ENCODE measurements at places on chromosomes 12 and 14.

- H3K4me1 ChIP-seq, result peaks cover 6% of the 10 kb centered on the region
- H3K36me3 ChIP-seq, result no peaks in the 10 kb centered on the region
- no peaks in the 10 kb centered on the region for H3K27me3 ChIP-seq
- H3K4me3 ChIP-seq, result no peak overlapping the region
These were observed 6.9 kb upstream of the MED13L start for GRCh38 chr12:116284396-116284795.

- no peaks in the 10 kb centered on the region for H3K36me3 ChIP-seq
- H3K4me1 ChIP-seq, result no peaks in the 10 kb centered on the region
- no peak overlapping the region for H3K4me3 ChIP-seq
- H3K27me3 ChIP-seq, result no peaks in the 10 kb centered on the region
- no peak for DNase-seq
These were observed 78.7 kb downstream of the FZD10 start for GRCh38 chr12:130240831-130241590.

DNA sequence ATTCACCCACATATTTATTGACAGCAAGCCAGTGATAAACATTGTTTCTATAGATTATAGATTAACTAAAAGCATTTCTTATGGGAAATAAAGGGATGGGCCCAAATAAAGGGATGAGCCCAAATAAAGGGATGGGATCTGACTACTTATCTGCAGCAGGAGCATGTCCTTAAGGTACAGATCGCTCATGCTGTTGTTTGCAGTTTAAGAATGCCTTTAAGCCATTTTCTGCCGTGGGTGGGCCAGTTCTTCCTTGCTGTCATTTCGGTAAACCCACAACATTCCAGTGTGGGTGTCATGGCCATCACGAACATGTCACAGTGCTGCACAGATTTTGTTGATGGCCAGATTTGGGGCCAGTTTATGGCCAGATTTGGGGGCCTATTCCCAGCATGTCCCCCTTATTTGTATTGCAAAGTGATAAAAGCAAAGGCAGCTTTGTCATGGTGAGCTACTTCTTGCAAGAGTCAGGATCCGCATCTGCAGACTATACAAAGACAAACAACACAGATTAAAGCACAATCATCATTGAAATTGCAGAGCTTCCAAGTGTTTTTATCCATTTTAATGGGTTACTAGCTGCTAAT, 700.7 kb downstream of the LRFN5 start:
- H3K27me3 ChIP-seq, result no peaks in the 10 kb centered on the region
- H3K36me3 ChIP-seq, result no peaks in the 10 kb centered on the region
- no peak for DNase-seq
- no peak overlapping the region for H3K4me3 ChIP-seq
- no peak overlapping the region for H3K27ac ChIP-seq

GRCh38 chr14:93262446-93262845, 55.4 kb downstream of the UBR7 start:
- no peak overlapping the region for H3K4me3 ChIP-seq
- H3K27me3 ChIP-seq, result no peaks in the 10 kb centered on the region
- peaks cover 21% of the 10 kb centered on the region for H3K36me3 ChIP-seq

DNA sequence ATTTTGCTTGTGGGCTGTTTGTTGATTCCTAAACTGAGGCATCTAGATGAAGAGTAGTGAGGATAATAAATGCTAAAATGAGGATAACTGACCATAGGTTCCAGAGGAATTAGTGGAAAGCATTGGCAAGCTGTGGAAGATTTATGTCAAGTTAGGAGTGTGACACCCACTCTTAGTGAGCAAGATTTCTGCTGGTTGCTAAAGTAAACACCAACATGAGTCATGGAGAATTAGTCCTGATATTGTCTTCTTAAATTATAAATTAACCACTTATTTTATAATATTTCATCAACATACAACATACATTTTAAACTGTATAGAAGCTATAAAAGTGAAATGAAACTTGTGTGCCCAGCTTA, 328.2 kb downstream of the RPL10L start:
- no peaks in the 10 kb centered on the region for H3K4me1 ChIP-seq
- no peak overlapping the region for H3K4me3 ChIP-seq
- no peaks in the 10 kb centered on the region for H3K27me3 ChIP-seq
- no peak overlapping the region for H3K27ac ChIP-seq
- no peak for DNase-seq

DNA sequence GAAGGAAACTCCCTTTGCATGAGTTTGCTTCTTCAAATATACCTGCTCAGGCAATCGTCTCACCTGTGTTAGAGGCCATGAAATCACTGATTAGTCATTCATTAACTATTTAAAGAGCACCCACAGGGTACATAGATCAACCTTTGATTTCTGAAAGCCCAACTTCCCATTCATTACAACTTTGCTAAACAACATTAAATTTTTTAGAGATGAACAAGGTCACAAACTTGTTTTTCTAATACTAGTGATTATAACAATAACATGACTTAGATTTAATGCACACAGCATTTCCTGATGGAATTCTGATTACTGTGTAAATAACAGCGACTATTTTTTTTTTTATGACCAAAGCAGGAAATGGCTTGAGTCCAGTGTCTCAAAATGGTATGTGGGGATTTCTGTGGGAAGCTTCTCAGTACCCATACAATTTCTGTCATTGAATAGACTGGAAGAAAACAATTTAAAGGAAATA, 5.4 kb upstream of the ERO1A start:
- peak overlapping the region; percentile 70 for H3K27ac ChIP-seq
- no peaks in the 10 kb centered on the region for H3K36me3 ChIP-seq
- no peaks in the 10 kb centered on the region for H3K27me3 ChIP-seq
- DNase-seq, result no peak

- no peaks in the 10 kb centered on the region for H3K4me1 ChIP-seq
- H3K27me3 ChIP-seq, result no peaks in the 10 kb centered on the region
- H3K36me3 ChIP-seq, result no peaks in the 10 kb centered on the region
These were observed 24.5 kb downstream of the SLC17A8 start for GRCh38 chr12:100381379-100381778.

- no peak overlapping the region for H3K27ac ChIP-seq
- no peak for DNase-seq
- H3K27me3 ChIP-seq, result no peaks in the 10 kb centered on the region
These were observed 20.2 kb downstream of the TMX1 start for GRCh38 chr14:51260225-51260624.

DNA sequence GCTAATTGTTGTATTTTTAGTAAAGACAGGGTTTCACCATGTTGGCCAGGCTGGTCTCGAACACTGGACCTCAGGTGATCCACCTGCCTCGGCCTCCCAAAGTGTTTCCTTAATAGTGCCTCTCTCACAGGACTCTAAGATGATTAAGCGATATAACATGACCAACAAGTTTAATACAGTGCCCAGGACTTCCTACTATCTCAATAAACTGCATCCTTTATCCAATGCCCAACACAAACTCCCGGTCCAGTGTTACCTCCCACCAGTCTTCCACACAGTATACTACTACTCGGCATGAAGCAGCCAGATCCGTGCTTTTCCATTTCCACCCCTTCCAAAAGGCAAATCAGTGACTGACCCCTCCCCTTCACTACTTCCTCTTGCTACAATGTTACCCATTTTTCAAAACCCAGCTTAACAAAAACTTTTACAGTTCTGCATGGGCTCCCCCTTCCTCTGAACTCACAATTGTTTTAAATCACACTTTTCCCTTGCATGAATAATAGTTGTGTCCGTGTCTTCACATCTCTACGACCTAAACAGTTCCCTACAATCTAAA, 900 bp downstream of the NOP2 start:
- H3K27ac ChIP-seq, result peak overlapping the region; percentile 93
- no peaks in the 10 kb centered on the region for H3K27me3 ChIP-seq
- peaks cover 18% of the 10 kb centered on the region for H3K4me1 ChIP-seq
- H3K36me3 ChIP-seq, result no peaks in the 10 kb centered on the region
- DNase-seq, result no peak

GRCh38 chr12:113396200-113396599, 7.5 kb downstream of the SDS start:
- H3K4me1 ChIP-seq, result no peaks in the 10 kb centered on the region
- H3K27ac ChIP-seq, result no peak overlapping the region
- no peaks in the 10 kb centered on the region for H3K36me3 ChIP-seq
- peaks cover 5% of the 10 kb centered on the region for H3K27me3 ChIP-seq
- H3K4me3 ChIP-seq, result no peak overlapping the region

GRCh38 chr12:40693207-40693821, 1.1 kb downstream of the CNTN1 start:
- peak overlapping the region; percentile 42 for H3K4me3 ChIP-seq
- no peaks in the 10 kb centered on the region for H3K36me3 ChIP-seq
- no peak overlapping the region for H3K27ac ChIP-seq
- DNase-seq, result no peak

GRCh38 chr14:69591317-69591716, 16.6 kb upstream of the CCDC177 start:
- H3K4me3 ChIP-seq, result no peak overlapping the region
- H3K4me1 ChIP-seq, result no peaks in the 10 kb centered on the region
- H3K27ac ChIP-seq, result no peak overlapping the region
- no peaks in the 10 kb centered on the region for H3K27me3 ChIP-seq

DNA sequence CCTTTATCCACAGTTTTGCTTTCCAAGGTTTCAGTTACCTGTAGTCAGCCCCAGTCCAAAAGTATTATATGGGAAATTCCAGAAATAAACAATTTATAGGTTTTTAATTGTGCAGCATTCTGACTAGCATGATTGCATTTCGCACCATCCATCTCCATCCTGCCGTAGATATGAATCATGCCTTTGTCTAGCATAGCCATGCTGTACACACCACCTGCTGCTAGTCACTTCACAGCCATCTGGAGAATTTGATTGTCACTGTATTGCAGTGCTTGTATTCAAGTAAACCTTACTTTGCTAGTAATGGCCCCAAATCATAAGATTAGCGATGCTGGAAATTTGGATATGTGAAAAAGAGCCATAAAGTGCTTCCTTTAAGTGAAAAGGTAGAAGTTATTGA, 36.0 kb downstream of the MUCL1 start:
- no peaks in the 10 kb centered on the region for H3K27me3 ChIP-seq
- no peak overlapping the region for H3K4me3 ChIP-seq
- H3K36me3 ChIP-seq, result no peaks in the 10 kb centered on the region
- DNase-seq, result no peak

GRCh38 chr14:103568952-103569351, 6.2 kb downstream of the COA8 start:
- H3K4me1 ChIP-seq, result peaks cover 4% of the 10 kb centered on the region
- no peak overlapping the region for H3K27ac ChIP-seq
- no peak for DNase-seq
- H3K36me3 ChIP-seq, result no peaks in the 10 kb centered on the region
- no peaks in the 10 kb centered on the region for H3K27me3 ChIP-seq

- no peak overlapping the region for H3K4me3 ChIP-seq
- DNase-seq, result no peak
- H3K36me3 ChIP-seq, result no peaks in the 10 kb centered on the region
- H3K4me1 ChIP-seq, result no peaks in the 10 kb centered on the region
- H3K27ac ChIP-seq, result no peak overlapping the region
- no peaks in the 10 kb centered on the region for H3K27me3 ChIP-seq
These were observed 205.7 kb downstream of the EGLN3 start for GRCh38 chr14:33745163-33745562.

DNA sequence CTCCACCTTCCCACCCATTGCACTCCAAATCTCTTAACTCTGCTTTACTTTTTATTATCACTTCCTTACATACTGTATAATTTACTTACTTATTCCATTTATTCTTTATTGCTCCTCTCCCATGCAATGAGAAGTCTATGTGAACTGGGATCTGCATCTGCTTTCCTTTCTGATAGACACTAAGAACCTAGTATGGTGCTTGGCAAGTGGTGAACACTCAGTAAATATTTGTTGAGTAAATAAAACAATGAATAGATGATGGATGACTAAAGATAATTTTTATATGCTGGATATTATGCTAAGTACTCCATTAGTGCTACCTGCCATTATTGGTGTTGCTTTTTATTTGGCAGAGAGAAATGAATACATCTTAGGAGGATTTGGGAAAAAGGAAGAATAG, 151.0 kb downstream of the TPH2 start:
- no peaks in the 10 kb centered on the region for H3K4me1 ChIP-seq
- H3K27me3 ChIP-seq, result no peaks in the 10 kb centered on the region
- H3K36me3 ChIP-seq, result no peaks in the 10 kb centered on the region
- H3K4me3 ChIP-seq, result no peak overlapping the region
- no peak for DNase-seq

- DNase-seq, result no peak
- H3K4me1 ChIP-seq, result no peaks in the 10 kb centered on the region
- no peak overlapping the region for H3K27ac ChIP-seq
- no peaks in the 10 kb centered on the region for H3K27me3 ChIP-seq
These were observed 346.3 kb downstream of the ETNK1 start for GRCh38 chr12:22971247-22971646.

GRCh38 chr12:14769969-14770495, 33.2 kb downstream of the WBP11 start:
- H3K27me3 ChIP-seq, result no peaks in the 10 kb centered on the region
- peak; percentile 91 for DNase-seq
- H3K4me3 ChIP-seq, result peak overlapping the region; percentile 72
- peak overlapping the region; percentile 99 for H3K27ac ChIP-seq

DNA sequence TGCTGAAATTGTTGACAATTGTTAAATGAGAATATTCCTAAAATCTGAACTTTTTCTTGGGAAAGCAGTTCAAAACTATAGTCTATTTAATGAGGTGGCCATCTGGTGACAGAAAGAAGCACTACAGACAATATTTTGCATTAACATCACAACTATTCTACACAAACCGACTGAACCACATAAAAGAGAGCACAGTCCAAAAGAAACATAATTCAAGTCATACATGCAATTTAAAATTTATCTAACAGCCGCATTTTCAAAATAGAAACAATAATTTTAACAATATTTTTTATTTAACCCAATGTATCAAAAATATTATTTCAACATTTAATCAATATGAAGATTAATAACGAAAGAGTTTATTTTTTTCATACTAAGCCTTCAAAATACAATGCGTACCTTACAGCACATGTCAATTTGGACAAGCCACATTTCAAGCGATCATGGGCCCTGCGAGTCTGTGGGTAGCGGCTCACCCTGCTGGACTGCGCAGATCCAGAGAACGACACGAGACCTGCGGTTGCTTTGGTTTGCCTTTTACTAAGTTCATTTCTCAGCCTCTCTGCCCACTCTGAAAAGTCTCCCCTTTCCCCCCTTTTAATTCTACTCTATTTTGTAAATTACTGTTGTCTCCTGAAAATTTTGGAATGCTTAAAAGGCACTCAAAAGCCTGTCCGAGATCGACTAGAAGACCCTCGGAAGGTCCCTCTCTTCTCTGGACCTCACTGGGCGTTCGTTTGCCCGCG, 947 bp upstream of the LRRC9 start:
- no peaks in the 10 kb centered on the region for H3K36me3 ChIP-seq
- H3K27ac ChIP-seq, result no peak overlapping the region
- peak overlapping the region; percentile 36 for H3K4me3 ChIP-seq
- peak; percentile 12 for DNase-seq
- H3K27me3 ChIP-seq, result peaks cover 46% of the 10 kb centered on the region

GRCh38 chr12:569803-570434, 93.3 kb downstream of the NINJ2 start:
- DNase-seq, result peak; percentile 92
- H3K4me1 ChIP-seq, result peaks cover 46% of the 10 kb centered on the region
- H3K4me3 ChIP-seq, result peak overlapping the region; percentile 73
- H3K27ac ChIP-seq, result peak overlapping the region; percentile 93
- H3K27me3 ChIP-seq, result no peaks in the 10 kb centered on the region

GRCh38 chr14:30227436-30227835, 299.8 kb upstream of the PRKD1 start:
- no peaks in the 10 kb centered on the region for H3K27me3 ChIP-seq
- no peaks in the 10 kb centered on the region for H3K36me3 ChIP-seq
- peaks cover 32% of the 10 kb centered on the region for H3K4me1 ChIP-seq
- no peak overlapping the region for H3K4me3 ChIP-seq
